ENCODE measurements at places on chromosomes 7 and 10. TPM values are rescaled to one million over a fixed set of nuclear protein-coding genes. Genes with fewer than 3 reads are reported as not detected.
A peak's percentile ranks its signal among the peaks of the same experiment; 100 is the strongest.

The ANKRD22 gene
- 1.3 TPM for polyA plus RNA-seq

The DPYSL4 gene
- polyA plus RNA-seq: 4.6 TPM

The ZNF722 gene
- polyA plus RNA-seq: not detected

The STEAP4 gene
- 0.30 TPM for polyA plus RNA-seq

The SLC18A2 gene
- polyA plus RNA-seq: 0.72 TPM

The NCF1 gene
- 3.1 TPM for polyA plus RNA-seq

The COL1A2 gene
- polyA plus RNA-seq: 532 TPM

GRCh38 chr10:81806842-81807241 is 68.2 kb upstream of the NRG3 start:
- DNase-seq: no peak

- no peak for DNase-seq
These were observed 3.2 kb upstream of the LIPF start for GRCh38 chr10:88661018-88661417.

- no peak for DNase-seq
These were observed 57.1 kb downstream of the BPGM start for GRCh38 chr7:134703782-134704181.

DNA sequence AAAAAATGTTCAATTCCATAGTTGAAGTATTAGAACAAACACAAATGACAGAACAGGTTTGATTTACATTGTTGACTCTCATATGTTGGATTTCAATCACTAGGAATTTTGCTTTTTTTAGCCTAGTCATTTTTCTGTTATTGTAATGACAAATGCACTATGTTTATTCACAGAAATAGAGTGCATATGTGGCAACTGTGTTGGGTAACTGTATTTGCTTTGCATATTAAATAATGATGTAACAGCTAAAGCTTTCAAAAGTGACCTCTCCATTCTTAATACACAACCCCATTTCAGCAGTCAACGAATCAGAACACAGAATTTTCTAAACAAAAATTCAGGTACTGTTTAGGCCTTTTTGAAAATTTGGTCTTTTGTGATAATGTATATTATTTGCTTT is 54.0 kb upstream of the SLC26A5 start:
- DNase-seq: no peak

GRCh38 chr10:71537681-71538080 is 141.0 kb downstream of the CDH23 start:
- no peak for DNase-seq

DNA sequence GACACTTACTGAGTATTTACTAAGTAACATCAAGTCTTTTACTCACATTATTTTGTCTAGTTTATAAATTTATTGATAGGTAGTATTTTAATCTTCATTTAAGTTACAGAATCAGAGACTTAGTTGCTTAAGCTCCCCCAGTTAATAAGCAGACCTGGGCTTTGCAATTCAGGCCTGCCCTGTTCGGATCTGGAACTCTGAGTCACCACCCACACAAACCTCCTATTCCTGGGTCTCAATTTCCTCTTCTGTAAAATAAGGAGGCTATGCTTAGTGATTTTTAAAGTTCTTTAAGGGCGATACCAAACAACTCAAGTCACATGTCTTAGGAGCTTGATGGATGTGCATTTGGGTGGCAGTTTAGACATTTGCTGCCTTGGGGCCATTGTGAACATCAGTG is 3.5 kb upstream of the MGAM start:
- no peak for DNase-seq

DNA sequence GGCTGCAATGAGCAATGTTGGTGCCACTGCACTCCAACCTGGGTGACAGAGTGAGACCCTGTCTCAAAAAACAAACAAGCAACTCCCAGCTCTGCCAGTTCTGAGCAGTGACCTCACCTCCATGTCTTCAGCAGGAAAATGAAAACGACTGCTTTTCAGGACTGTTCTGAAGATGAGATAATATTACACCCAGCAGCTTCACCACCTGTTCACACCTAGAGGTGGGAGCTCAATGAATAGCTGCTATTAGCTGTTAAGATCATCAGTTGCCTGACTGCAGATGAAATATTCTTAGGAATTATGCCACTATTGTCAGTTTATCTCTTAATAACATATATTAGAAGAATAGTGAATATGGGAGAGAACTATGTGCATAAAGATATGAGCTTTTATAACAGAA is 48.4 kb upstream of the CYTH3 start:
- no peak for DNase-seq

GRCh38 chr7:78620920-78621319 is 822.3 kb downstream of the PHTF2 start:
- DNase-seq: peak; percentile 2

DNA sequence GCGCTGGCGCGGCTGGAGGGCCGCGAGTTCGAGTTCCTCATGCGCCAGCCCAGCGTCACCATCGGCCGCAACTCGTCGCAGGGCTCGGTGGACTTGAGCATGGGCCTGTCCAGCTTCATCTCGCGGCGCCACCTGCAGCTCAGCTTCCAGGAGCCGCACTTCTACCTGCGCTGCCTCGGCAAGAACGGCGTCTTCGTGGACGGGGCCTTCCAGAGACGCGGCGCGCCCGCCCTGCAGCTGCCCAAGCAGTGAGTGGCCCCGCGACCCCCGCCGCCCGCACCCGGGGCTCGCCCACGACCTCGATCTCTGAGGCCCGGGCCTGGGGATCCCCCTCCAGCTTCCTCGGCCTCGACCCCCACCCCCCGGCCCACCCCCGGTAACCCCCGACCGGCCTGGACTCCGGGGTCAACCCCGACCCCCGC is 537 bp downstream of the FOXK1 start:
- peak; percentile 41 for DNase-seq

- no peak for DNase-seq
These were observed 37.2 kb downstream of the RBM33 start for GRCh38 chr7:155681663-155682062.

DNA sequence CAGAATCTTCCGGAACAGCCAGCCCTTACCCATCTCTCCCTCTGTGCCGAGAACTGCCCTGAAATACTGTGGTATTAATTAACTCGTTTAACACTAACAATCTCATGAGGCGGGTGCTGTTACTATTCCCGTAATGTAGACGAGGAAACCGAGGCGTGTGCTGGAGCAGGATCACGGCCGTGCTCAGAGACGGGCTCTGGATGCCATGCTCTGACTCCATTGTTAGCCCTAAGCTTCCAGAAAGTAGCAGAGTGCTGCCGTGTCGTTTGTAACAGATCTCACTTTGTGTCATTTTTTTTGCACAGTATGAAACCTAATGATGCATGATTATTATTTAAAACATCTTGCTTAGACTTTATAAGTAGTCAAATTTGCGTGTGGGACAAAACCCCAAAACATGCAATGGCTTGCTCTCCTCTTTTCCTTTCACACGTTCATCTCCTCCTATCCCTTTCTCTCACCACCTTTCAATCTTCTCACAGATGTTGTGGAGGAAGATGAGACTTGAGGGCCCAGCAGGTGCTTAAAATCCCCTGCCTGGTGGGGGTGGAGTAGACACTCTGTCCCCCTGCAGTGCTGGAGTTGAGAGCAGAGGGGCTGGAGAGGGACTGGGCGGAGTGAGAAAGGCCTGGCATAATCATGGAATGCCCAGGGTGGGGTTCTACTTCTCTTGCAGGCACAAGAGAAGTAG is 482 bp upstream of the ACTR3C start:
- no peak for DNase-seq

- DNase-seq: no peak
These were observed 29.4 kb upstream of the NKX6-2 start for GRCh38 chr10:132815168-132815857.

DNA sequence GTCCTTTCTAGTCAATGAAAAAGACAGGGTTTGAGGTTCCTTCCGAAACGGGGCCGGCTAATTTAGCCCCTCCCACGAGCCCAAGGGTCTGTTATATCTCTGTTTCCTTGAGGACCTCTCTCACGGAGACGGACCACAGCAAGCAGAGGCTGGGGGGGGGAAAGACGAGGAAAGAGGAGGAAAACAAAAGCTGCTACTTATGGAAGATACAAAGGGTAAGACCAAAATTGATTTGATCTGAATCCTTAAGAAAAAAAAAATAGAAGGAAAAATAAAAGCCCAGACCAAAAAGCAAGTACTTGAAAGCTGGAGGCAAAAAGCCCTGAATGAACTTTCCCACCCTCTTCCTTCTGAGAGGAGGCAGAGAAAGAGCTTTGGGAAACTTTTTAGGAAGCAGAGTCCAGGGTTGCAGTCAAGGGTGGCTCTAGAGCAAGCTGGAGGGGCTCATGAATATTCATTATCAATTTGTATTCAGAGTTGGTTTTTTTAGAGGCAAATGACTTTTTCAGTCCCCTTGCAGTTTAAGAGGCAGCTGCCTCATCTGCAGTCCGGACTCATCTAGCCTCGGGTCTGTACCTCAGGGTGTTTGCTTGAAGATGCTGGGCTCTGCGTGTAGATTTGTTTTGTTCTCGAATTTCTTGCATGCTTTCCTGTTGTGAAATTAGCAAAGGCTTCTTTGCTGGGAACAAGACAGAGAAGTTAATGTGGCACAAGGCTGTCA is at the start of gene ENTPD1:
ENTPD1 (plus strand) TSS at position 123 of the 721 bp plus-strand sequence; CDS start at position 200, 77 bp downstream.
- DNase-seq: no peak

DNA sequence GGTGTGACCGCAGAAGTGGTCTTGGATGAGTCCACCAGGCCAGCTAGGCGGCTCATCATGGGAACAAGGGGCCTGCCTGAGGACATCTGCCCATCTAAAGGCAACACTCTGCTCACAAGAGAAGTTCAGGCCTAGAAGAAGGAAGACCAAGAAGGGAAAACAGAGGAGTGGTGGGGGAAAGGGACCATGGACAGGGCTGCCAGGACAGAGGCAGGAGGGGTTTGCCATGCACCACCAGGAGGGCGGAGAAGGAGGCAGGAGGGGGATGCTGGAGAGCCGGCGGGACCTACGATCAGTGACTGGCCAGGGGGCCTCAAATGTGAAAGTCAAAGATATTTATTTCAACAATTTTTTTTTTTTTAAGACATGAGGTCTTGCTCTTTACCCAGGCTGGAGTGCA is 33.1 kb downstream of the GAD2 start:
- DNase-seq: no peak

DNA sequence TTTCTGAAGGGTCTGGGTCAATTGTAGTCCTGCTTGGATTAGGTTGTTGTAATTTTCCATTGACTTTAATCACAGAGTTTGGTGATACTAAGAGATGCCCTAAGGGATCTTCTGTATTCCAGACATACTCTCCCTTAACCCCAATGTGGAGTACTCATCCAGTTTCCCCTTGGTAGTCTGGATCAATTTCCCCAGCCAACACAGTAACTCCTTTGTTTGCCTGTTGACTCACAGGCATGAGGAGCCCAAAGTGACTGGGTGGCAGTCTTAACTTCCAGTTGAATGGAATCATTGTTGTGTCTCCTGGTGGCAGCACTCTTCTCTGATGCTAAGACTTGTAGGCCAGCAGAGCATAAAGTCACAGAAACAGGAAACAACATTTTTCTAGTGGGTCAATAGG is 41.5 kb upstream of the PIK3CG start:
- no peak for DNase-seq

Measured in large intestine (tissue), 12 donors.